ENCODE measurements at places on chromosomes 1 and 21.

- no peak for DNase-seq
Observed at GRCh38 chr1:31289021-31289420, 7.6 kb downstream of the SNRNP40 start.

GRCh38 chr21:16583556-16583955 lies 853.8 kb downstream of the USP25 start:
- DNase-seq: no peak

- no peak for DNase-seq
Observed at GRCh38 chr21:43346551-43346950, 80.4 kb downstream of the SIK1 start.

DNA sequence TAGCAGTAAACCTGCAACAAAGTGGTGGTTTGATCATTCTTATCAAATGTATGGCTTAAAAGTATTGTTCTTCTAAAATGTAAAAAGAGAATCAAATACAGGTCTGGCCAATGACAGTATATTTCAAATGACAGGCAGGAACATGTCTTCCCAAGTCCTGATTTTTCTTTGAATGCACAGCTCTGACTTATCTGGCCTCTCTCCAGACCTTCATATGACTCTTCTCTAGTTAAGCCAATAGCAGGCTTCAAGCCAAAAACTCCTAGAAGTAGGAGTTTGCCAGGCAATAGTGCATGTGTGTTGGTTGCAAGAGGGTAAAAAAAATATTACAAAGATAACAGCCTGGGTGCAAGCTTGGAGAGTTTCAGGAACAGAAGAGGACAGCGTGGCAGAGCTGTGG lies 345.5 kb downstream of the SMYD3 start:
- no peak for DNase-seq

DNA sequence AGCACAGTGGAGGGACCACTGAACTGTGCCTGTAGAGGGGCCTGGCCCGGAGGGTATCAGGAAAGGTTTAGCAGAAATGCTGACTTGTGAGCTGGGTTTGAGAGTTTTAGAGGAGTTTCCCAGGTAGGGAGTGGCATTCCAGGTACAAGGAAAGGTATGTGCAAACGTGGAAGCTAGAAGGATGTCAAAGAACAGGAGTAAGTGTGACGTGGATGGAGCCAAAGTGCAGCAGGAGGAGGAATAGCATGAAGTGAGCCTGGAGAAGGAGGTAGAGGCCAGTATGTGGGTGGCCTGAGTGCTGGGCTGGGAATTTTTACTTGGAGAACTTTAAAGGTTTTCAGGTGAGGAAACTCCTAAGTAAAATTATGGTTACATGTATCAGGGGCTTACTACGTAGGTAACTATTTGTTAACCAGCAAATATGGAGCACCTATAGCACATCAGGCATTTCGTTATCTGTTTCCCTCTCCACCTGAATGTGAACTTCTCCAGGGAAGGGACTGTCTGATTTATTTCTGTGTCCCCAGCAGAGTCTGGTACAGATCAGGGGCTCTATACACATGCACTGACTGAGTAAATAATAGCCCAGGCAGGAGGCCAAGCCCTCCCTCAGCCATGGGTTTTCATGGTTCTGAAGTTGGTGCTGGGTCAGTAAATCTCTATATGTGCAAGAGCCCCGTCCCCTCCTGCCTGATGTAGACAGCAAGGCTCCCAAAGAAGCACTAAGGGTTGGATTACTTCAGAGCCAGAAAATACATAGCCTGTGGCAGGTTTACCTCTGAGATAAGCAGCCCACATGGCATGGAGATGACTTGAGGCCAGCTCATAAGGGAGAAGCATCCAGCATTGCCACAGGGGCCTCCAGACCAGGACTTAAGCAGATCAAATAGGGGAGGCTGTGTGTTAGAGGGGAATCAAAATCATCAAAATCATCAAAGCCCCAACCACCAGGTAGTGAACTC lies 43.4 kb downstream of the CDCP2 start:
- no peak for DNase-seq

- no peak for DNase-seq
Observed at GRCh38 chr1:165253818-165254254, 102.7 kb downstream of the LMX1A start.

DNA sequence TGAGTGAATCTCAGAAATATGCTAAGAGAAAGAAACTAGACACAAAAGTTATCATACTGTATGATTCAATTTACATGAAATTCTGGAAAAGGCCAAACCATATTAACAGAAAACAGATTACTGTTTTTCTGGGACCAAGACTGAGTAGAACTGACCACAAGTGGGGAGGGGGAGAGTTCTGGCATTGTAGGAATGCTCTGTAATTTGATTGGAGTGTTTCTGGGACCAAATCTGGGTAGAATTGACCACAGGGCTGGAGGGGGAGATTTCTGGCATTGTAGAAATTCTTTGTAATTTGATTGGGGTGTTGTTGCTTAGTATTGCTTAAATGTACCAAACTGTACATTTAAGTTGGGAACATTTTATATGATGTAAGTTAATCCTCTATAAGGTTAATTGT lies 3.4 kb upstream of the OR10K1 start:
- DNase-seq: no peak

DNA sequence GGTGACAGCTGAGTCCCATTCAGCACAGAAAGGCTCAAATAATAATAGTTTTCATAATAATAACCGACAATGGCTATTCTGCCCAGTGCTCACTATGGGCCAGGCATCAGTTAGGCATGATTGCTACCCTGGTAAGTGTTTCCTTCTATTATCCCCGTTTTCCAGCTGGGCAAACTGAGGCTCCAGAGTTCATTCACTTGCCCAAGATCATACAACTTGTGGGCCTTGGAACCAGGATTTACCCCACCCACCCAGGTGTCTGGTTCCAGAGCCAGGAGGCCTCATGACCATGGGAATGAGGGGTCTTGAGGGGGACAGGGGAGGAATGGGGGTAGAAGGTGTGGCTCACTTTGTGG lies 518 bp downstream of the PLOD1 start:
- no peak for DNase-seq

DNA sequence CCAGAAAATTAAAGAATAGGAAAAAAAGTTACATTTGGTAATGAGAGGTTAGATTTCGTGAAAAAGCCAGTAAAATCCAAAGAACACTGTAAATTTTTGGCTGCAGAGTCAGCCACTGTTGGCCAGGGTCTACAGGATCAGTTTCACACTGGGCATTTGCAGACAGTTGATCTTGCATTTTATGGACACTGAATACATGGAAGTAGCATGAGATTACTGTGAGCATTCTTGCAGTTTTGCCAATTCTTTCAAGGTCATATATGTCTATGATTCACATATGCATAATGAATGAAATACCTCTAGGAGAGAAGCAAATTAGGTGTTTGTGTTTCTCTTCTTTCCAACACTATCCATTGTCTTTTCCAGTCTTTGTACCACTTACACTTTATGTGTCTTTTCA lies 200.8 kb upstream of the DPYD start:
- no peak for DNase-seq

GRCh38 chr1:94038511-94038910 lies 82.4 kb downstream of the ABCA4 start:
- DNase-seq: no peak

DNA sequence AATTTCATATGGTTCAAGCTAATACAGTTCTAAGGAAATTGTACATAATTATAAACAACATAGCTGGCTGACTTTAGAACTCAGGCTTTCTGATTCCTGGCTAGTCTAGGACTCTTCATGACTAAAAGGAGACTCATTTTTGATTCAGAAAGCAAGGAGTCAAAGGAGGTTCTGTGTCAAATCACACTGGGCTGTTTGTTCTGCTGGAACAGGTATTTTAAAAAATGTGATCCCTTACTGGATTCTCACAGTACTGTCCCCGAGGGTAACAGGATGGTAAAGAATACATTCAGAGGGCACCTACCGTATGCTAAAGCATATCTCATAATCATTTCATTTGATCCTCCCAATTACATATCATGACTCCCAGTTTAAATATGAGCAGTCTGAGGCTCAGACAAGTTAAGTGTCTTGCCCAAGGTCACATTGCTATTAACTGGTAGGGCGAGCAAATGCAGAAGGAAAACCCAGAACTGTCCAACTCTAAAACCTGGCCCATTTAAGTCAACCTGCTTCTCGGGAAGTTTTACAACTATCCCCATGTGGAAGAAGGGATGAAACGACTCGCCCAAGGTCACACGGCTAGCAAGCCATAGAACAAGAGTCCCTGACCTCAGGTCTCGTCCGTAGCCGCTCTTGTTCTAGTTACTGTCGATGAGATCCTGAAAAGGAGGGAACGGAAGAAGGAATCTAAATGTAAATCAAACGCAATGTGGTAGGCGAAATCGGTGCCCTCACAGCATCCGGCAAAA lies 675 bp downstream of the MYSM1 start:
- DNase-seq: no peak

DNA sequence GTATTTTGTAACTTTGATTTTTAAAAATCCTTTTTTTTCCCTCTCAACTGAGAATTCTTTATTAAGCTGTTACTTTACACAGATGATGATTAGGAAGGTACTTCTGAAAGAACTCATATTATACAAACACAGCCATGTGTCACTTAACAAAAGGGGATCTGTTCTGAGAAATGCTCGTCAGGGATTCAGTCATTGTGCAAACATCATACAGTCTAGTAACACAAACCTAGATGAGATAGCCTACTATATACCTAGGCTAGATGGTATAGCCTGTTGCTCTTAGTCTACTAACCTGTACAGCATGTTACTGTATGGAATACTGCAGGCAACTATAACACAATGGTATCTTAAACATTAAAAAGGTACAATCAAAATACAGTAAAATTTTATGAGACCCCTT lies 24.9 kb downstream of the AHCTF1 start:
- no peak for DNase-seq

- no peak for DNase-seq
Observed at GRCh38 chr1:156760092-156760795, 7.1 kb upstream of the PRCC start.

GRCh38 chr1:109826930-109827349 lies 63.2 kb upstream of the EPS8L3 start:
- no peak for DNase-seq

- no peak for DNase-seq
Observed at GRCh38 chr1:204126956-204127355, 24.9 kb downstream of the ETNK2 start.

DNA sequence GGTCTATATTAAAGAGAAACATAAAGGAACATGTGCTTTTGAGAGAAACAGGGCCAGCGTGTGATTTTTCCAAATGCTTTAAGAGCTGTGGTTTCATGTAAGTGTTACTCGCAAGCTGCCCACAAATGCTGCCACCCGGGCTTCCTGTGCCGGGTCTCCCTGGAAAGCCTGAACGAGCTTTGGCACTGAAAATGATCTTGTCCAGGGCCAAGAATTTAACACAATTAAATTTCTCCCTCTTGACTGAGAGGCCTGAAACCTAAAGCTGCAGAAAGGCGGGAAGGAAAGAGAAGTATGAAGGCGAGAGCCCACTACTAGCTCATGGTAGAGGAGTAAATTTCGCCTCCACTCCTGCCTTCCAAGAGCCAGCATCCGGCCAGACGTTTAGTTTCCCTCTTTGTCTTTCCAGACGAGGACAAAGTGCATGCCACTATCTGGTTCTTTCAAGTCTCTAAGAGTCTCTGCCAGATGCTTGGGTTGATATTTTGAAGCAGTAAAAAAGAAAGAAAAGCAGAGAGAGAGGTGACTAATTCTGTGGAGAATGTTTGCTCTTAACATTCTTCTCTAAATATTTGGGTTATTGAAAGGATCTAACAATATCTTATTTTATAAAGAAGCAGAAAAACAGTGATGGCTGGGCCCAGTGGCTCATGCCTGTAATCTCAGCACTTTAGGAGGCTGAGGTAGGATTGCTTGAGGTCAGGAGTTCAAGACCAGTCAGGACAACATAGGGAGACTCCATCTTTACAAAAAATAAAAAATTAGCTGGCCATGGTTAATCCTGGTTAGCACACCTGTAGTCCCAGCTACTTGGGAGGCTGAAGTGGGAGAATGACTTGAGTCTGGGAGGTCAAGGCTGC lies 100.0 kb upstream of the HNRNPU start:
- DNase-seq: no peak

DNA sequence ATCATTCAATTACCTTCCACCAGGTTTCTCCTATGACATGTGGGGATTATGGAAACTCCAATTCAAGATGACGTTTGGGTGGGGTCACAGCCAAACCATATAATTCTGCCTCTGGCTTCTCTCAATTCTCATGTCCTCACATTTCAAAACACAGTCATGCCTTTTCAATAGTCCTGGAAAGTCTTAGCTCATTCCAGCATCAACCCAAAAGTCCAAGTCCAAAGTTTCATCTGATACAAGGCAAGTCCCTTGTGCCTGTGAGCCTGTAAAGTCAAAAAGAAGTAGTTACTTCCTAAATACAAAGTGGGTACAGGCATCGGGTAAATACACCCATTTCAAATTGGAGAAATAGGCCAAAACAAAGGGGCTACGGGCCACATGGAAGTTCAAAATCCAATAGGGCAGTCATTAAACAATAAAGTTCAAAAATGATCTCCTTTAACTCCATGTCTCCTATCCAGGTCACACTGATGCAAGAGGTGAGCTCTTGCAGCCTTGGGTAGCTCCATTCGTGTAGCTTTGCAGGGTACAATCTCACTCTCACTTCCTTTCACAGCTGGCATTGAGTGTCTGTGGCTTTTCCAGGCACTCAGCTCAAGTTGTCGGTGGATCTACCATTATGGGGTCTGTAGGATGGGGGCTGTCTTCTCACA lies 112.9 kb downstream of the FCRL5 start:
- DNase-seq: no peak

DNA sequence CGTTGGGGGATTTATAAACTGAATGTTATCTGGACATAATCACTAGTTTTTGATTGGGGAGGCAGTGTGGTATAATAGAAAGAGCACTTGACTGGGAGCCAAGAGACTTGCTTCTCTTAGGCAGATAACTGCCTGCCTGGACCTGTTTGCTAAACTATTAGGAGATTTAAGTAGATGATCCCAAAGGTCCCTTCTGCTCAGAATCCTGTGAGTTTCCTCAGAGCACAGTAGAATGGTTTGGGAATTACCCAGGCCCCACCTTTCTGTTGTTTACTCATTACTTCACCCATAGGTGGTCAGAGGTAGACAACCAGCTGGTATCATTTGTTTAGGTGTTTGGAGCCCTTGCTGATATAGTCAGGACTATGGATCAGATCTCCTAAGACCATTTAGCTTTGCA lies 10.3 kb upstream of the PODN start:
- DNase-seq: no peak

DNA sequence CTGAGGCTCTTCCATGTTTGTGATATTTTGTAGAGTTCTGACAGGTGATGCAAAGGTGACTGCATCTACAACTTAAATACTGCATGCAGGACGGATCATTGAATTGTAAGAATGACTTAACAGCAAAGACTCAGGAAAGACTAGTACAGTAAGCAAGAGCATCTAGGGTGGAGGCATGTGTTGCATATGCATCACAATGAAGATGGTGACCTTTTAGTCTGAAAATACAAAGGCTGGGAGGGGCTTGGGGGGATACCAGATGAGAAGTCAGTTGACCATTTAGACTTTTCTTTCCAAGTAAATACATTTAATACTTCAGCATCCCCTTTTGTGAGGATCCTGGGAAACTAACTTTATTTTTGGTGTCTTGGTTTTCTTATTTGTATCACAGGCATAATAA lies 145.5 kb downstream of the NUF2 start:
- no peak for DNase-seq
